ENCODE measurements at places on chromosomes 16 and 17.

DNA sequence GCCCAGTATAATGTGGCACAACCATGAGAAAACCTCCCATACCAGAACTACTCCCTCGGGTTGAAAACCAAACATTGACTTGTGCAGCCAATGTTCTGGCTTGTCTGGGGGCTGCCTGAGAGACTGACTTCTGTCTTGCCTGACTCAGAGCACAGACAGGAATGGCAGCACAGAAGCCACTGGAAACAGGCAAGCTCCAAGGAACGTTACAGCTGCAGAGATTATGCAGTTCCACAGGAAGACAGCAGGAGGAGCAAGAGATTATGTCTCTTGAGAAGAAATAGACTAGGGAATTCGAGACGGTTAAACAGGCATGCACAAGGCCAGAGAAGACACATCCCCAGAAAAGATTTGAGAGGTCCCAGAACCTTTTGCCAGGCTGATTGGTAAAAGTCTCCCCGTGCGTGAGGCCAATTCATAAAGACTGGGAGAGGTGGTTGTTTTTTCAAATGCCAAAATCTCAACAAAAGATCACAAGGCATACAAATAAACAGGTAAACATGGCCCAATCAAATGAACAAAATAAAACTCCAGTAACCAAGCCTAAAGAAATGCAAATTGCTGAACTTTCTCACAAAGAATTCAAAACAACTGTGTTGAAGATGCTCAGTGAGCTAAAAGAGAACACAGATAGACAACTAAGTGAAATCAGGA, 90.6 kb upstream of the CDH5 start:
- DNase-seq = no peak

DNA sequence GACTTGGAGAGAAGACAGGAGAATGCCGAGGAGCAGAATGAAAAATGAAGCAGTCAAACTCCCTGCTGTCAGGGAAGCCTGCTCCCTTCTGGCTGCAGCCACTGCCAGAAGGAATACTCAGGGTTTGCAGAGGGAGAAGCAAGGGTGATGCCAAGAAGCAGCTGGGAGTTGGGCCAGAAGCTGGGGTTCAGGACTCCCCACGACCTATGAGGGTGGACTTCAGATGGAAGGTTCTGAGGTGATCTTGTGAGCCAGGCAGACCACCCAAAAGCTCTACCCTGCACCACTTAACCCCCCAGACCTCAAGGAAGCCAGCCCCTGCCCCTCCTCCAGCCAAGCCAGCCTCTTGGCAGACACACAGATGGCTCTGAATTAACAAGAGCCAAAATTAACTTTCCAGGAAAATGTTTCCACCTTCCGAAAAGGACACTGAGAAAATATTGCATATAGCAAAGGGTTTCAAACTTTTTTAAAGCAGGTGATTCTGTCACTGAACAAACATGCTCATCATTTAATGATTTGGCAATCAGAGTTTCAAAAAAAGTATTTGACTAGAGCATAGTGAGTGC, 126.0 kb upstream of the ERCC4 start:
- no peak for DNase-seq

DNA sequence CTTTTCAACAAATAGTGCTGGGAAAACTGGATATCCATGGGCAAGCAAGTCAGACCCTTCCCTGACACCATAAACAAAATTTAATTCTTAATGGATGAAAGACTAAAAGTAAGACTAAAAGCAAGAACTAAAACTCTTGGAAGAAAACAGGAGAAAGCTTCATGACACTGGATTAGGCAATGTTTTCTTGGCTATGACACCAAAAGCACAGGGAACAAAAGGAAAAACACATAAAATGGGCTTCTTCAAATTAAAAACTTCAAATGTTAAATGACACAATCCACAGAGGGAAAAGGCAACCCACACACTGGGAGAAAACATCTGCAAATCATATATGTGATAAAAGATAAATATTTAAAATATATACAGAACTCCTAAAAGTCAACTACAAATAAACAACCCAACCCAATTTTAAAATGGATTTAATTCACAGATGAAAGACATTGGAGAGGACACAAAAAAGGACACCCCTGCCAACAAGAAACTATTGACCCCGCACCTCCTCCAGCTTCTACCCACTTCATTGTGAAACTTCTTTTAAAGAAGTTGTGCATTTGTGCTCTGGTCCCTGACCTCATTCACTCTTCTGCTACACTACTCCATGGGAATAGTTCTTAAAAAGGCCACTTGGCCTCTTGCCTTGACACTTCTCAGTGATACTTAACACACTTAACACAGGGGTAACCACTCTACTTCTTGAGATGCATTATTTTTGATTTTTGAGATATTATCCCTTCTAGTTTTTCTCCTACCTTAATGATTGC, 80.3 kb downstream of the TRIM37 start:
- DNase-seq = no peak

GRCh38 chr17:78408476-78409050, 30.1 kb downstream of the PGS1 start:
- DNase-seq = no peak

GRCh38 chr17:33888455-33888854, 366.6 kb upstream of the CCL2 start:
- no peak for DNase-seq

DNA sequence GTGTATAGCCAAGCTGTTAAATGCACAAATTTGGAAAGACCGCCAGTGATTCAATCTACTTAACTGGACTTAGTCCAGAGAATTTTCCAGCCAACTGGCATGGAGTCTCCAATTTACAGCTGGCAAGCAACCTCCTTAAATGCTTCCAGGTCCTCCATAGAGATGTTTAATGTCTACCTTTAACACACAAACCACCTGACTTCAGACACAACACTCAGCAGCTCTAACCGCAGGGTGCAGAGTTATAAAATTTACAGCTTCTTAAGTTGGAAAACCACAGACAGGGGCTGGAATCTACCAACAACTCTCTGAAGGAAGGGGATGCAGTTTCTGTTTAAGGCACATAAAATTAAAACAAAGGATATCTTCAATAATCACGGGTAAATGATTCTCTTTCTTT, 106.9 kb downstream of the SYCE1L start:
- no peak for DNase-seq

- peak; percentile 79 for DNase-seq
These were observed 2.1 kb upstream of the EPOP start for GRCh38 chr17:38676706-38677504.

DNA sequence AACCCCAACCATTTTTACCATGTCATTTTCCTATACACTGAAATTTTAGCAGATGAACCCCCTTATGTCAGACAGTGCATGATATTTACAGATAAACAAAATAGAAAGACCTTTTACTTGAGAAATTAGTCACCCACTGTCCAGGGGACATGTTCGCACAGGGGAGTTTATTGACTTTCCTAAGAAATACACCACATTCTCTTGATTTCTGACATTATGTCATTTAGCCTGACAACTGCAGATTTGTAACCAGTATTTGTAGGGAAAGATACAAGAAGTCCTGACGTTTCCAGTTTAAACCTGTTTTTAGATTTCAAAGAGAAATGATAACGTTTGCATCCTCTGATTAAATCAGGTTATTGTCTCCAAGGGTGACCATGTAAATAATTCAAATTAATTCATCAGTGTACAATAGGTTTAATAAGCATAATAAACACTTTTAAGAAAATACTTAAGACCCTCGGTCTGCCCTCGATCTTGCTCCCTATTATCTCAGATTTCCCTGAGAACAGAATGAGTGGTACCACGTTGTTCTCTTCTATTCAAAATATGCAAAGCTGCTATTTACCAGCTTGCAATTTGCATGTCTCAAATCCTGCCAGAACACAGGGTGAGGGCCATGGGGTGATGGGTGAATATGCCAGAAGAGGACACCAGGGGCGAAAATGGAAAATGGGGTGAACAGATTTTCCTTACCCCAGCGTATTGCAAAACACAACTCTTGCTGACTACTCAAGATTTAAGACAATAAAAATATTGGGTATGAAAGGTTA, 2.1 kb upstream of the LYRM9 start:
- no peak for DNase-seq

- DNase-seq = no peak
These were observed 185.3 kb upstream of the CACNG3 start for GRCh38 chr16:24070851-24071250.

DNA sequence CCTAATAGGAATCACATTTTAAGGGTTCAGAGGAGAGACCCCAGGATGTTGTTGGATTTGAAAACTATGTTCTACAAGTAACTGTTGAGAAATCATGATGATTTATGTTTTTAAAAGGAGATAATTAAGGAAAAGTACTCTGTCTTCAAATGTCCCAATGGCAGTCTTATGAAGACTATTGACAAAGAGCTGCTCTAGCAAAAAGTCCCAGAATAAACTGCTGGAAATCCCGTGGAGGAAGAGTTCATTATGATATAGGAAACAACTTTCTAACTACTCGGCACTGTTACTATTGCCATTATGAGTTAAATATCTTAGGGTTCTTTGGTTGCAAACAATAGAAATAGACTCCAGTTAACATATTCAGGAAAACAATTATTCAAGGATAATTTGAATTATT, 65.6 kb upstream of the GAS7 start:
- DNase-seq = no peak

DNA sequence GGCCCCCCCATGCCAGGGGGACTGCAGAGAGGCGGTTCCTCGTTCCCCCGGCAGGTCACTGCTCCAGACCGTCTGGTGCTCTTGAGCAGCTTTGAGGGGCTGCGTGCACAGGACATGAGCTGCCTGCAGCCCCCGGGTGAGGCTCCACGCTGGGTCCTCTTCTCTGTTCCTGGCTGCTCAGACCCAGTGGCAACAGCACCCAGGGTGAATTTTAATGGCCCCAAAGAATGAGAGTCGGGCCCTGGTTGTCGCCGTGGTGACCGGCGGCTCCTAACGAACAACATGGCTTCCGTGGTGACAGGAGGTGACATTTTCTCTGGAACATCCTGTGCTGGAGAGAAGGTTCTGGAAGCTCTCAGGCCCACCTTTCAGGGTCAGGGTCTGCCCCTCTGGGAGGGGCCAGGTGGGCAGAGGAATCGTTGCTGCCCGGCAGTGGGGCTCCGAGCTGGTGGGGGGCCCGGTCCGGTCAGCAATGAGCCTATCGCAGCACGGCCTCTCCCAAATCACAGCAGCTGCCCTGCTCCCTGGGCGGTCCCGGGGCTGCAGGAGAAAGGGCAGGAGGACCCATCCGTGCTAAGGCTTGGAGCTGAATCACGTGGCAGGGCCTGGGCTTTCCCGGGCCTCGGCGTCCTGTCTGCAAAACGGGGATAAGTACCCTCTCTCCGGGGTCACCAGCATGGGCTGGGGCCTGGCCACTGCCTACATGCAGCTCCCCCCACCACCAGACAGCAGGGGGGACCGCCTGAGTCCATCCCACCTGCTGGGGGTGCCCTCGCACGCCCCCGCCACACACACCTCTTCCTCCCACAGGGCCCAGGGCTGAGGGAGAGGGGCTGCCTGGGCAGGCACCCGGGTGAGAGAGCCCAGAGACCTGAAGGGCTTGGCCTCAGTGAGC, 3.4 kb upstream of the C1QTNF8 start:
- no peak for DNase-seq

- DNase-seq = no peak
These were observed 19.2 kb upstream of the EMP2 start for GRCh38 chr16:10599626-10600025.

DNA sequence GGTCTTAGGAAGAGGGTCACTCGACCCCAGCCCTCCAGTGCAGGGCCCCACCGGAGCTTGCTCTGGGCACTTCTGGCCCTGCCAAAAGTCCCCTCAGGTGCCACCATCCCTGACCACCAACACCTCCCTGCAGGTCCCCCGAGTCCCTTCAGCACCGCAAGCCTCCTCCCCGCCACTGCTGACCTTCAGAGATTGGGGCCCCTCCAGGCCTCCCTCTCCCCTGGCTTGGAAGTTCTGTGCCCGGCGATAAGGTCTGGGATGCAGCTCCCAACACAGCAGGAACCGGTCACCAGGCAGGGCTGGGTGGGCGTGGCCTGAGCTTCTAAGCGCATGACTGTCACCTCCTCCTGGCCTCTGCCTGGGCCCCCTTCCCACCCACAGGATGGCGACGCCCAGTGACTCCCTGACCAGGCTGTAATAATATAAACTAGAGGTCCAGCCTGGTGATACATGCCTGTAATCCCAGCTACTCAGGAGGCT, 11.2 kb downstream of the PIEZO1 start:
- DNase-seq = no peak

DNA sequence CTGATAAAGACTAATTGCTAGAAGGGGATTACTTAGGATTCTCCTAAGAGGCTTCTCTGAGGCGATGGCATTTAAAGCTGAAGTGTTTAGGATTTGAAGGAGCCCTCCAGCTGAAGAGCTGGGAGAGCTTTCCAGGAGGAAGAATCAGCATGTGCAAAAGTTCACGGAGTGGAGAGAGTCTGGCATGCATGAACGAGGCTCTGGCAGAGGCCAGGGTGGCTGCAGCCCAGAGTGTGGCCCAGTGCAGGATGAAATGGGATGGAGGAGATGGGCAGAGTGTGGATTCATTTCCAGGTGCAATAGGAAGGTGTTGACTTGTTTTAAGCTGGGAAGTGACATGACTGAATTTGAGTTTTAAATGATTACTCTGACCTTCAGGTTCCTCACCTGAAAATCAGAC, 249.0 kb upstream of the CCL2 start:
- DNase-seq = no peak

DNA sequence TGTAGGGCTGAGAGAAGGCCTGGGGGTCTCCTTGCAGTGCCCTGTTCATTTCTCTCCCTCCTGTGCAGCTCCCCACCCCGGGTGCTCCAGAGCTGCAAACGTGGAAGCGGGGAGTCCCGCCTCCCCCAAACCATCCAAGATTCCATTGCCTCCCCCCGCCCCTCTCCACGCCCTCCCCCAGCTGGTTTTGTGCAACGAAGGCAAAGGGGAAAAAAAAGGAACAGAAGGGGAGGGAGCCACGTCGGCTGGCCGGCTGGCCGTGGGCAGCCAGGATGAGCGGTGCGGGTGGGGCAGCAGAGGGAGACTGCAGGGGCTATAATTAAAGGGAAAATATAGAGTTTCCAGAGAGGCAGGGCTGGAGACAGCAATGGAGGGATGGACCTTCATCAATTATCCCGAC, 1.7 kb upstream of the COL1A1 start:
- no peak for DNase-seq

DNA sequence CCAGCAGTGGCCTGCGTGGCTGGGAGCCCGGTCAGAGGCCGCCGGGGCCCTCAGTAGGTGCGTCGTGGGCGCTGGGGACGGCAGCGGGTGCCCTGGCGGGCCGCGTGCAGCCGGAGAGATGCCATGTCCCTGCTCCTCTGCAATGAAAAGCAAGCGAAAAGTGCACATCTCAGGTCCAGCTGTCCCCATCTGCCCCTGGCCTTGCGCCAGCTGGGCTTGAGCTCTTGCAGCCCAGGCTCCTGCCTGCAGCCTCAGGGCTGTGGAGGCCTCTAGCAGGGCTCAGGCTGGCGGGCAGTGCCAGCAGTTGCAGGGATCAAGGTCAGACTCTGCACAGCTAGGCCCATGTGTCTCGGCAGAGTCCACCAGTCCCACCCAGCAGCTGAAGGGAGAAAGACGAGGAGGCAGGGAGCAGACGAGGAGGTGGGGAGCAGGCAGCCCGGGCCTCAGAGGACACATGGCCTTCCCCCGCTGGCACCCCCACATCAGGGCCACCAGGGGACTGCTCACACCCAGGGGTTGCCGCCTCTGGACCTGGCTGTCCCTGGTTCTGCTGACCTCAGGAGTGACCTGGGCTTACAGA, 11.2 kb downstream of the SLC16A3 start:
- DNase-seq = no peak
